ENCODE measurements at places on chromosomes 16 and 17. TPM values are rescaled to one million over a fixed set of nuclear protein-coding genes. Genes with fewer than 3 reads are reported as not detected.

EPN3 gene
- 20.5 TPM for total RNA-seq

HOXB7 gene
- total RNA-seq: not detected

KRT13 gene
- 1.4 TPM for total RNA-seq

CACNA1H gene
- 4.1 TPM for total RNA-seq
